ENCODE measurements at places on chromosomes 3 and 15.

- no peak for DNase-seq
Observed at GRCh38 chr3:184440151-184440550, 60.3 kb downstream of the CHRD start.

DNA sequence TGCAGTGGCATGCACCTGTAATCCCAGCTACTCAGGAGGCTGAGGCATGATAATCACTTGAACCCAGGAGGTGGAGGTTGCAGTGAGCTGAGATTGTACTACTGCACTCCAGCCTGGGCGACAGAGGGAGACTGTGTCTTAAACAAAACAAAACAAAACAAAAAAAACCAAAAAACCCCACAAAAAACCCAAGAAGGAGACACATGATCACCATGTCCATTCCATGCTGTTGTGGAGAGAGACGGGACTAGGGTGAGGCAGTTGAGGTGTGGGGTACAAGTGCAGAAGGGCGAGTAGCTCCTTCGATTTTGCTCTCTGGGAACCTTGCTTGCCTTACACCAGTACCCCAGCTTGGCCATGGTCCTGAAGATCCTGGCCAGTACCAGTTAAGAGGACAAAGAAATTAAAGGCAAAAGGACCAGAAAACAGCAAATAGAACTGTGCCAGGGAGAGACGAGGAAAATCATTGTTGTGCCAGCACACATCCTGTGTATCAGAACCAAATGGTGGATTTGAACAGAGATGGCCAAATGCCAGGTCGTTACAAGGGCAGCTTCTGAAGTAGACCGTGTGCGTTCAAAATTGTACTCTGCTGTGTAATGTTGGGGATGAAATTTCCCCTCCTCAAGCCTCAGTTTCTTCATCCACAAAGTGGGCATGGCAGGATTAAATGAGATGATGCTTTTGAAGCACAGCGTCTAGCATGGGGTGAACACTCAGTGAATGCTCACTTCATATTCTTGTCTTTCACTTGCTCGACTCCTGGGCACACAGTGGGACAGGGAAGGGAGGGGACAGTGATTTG, 42.9 kb upstream of the CTSH start:
- no peak for DNase-seq

- DNase-seq, result peak; percentile 33
Observed at GRCh38 chr3:76694063-76694462, 345.8 kb upstream of the ROBO2 start.

GRCh38 chr15:100937171-100937570, 18.0 kb downstream of the LRRK1 start:
- no peak for DNase-seq

DNA sequence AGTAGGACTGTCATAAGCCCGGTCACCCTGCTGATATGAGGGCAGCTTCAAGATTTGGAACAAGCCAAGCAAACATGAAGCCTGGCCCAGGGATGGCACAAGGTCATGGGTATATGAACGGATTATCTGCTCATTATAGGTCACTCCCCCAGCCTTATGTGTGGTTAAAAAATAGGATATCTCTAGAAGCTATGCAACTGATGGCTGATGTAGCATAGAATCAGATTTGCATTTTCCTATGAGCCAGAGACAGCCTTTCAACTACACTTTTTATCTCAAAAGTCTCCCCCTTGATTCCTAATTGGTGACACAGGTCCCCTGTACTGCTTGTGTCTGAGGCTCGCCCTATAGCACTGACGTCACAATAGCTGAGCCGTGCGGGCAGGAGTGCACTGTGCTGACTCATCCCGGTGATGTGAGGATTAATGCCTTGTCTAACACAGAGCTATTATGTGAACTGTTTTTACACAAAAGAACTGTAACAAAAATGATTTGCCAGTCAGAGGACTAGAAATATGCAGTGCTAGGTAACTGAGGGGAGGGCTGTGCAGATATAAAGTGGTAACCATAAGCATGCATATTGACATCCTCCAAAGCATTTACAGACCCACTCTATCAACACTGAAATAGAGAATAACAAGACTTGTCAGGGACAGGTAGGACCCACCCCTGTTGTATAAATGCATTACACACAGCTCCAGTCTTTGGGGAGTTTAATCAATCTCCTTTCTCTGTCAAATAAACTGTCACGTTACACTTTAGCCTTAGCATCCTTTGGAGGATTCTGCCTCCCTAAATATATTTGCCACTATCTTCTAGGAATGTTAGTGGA, 204.9 kb downstream of the TIGIT start:
- DNase-seq, result no peak

GRCh38 chr3:134333522-134334181, 40.6 kb downstream of the AMOTL2 start:
- no peak for DNase-seq

DNA sequence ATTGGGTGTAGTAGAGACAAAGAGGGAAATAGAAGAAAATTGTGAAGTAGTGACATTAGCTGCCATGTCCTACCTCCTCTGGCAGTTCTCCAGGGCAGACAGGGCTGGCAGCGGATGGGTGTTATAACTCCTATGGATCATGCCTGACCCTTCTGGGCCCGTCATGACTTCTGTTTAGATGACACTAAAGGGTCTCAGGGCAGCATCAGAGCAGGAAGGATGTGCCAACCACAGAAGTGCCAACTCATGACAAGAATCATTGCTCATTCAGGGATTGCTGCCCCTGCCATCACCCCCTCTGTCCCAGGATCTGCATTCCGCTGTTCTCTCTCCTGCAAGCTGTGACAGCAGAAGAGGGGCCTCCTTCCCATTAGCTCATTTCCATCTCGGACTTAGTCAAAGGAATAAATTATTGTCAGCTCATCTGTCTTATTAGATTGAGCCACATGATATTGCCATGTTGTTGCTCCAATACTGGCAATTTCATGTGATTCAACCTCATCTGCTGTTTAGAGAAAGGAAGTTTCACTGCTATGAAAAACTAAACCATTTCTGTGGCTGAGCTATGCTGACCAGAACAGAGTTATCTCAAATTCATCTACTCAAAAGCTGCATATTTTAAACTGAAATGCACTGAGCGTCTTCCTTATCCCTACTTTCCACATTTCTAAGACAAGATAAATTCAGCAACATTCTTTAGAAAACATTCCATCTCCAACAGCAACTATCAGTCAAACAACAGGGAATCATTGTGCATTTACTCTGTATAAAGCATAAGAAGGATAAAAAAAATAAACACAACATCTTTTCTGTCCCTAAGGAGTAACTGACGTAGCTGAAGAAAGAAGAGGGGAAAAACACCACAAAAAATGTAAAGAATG, 271.6 kb downstream of the FHIT start:
- DNase-seq, result no peak

DNA sequence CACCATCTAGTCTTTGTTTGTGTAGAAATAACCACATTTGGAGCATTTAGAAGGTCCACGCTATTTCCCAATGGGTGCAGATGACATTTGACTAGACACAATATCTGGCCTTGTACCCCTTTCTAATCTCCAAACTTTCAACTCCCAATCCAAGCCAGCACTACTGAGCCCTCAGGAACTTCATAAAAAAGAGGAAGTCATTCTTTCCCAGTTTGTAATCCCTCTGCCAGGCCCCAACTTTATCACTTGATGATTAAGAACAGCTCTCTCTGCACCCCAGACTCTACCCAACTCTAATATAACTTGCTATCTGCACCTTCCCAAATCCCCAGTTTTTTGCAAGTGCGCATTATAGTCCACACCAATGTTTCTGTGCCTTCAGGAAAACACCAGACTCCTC, 170.2 kb downstream of the KCNMB2 start:
- no peak for DNase-seq

DNA sequence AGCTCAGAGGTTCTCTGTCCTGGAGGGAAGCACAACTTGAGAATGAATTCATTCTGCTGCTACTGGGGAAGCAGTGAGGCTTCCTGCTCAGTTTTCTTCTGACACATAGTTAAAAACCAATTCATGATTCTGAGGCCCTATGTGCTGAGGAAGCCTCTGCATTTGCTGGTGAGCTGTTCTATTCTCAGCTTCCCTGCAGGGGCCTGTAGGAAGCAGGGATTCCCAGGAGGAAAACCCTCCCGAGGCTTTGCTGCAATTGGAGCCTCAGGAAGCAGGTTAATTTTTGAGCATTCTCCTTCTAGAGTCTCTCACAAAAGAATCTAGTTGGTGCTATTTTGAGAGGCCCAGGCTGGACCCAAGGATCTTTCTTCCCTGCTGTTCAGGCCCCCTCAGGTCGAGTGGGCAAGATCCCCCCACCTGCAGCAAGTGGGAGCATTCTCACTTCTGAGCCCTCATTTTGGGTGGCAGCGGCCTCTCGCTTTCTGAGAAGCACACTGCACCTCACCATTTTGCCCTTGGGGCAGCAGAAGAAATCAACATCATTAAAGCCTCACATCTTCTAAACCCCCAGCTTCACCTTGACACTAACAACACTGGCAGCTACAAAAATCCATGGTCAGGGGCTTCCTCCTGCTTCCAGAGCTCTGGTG, 197.5 kb upstream of the TSC22D2 start:
- DNase-seq, result no peak

GRCh38 chr3:186687120-186687651, 21.4 kb downstream of the HRG start:
- no peak for DNase-seq

- DNase-seq, result no peak
Observed at GRCh38 chr3:24867783-24868182, 373.1 kb upstream of the THRB start.

DNA sequence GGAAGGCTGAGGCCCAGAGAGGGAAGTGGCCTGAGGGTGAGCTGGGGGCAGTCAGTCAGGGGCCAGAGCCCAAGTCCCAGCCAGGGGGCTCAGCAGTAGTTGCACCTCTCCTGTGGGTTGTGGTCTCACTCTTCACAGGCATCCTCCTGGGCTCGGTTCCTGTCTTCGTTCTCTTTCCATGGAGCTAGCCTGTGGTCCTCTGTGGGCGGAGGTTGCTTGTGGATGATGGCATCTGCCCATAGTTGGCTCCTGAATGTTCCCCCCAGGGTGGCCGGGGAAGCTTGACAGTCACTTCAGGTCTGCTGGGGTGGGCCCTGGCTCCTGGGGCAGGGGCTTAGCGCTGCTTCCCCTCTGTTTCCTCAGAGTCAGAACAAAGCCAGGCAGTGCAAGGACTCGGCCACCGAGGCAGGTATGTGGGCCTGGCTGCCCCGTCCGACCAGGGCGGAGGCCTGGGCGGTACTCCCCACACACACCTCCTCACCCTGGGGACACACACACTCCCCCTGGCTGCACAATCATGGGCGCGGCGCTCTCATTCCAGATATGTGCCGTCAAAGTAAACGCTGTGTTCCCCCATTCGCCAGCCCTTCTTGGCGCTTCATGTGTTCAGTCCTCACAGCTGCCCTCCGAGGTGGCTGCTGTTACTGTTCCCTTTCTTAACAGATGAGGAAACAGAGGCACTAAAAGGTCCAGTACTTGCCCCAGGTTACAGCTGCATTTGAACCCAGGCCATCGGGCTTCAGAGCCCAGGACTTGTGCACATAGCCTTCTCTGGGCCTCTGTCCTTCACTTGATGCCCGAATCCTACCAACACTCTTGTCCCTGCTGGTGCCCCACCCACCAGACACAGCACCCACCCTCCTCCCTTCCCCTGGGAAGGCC, 34.5 kb downstream of the PSTPIP1 start:
- no peak for DNase-seq

DNA sequence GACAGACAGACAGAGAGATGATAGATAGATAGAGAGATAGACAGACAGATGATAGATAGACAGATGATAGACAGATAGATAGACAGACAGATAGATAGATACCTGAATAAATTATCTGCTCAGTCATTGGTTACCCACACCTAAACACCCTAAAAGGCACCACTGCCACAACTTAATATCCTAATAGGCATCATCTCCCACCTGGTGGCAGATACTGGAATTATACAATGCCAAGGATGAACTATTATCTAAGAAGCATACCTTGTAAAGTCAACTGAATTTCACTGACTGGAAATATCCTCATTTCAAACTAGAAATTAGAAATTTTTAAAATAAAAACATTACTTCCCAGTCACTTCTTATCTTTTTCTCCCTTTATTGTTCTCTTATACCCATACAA, 19.4 kb upstream of the ATP8B4 start:
- DNase-seq, result no peak

DNA sequence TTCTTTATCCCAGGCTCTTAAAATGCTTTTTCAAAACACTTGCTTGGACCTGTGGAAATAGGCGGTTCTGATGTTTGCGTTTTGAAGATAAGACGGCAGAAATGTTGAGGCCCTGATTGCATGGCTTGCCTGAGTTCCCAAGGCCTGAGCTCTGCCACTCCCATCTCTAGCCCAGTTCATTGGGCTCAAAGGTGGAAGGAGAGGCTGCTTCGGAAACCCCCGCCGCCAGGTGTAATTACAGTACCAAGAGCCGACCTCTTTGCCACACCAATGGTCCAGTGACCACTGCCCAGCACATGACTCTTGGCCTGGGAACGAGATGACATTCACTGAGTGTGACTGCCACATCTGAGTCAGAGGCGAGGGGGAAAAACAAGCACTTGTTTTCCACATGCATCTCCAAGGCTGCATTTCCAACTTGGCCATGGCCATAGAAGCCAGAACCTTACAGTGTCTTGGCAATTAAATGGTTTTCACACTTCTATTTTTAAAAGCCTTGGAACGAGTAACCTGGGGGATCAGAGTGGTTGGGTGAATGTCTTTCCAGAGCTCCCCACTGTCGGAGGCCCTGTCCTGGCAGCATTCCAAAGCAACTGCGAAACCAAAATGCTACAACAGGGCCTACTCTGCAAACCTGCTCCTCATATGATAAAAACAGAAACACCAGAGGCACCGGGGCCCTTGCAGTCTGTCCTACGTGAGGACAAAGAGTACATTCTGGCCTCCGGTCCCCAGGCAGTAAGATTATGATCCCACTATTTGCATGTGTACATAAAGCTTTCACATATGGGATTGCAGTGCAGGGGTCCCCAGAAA, 63.8 kb upstream of the CGNL1 start:
- DNase-seq, result no peak

GRCh38 chr3:101631098-101631796, 45.7 kb downstream of the ZBTB11 start:
- no peak for DNase-seq

DNA sequence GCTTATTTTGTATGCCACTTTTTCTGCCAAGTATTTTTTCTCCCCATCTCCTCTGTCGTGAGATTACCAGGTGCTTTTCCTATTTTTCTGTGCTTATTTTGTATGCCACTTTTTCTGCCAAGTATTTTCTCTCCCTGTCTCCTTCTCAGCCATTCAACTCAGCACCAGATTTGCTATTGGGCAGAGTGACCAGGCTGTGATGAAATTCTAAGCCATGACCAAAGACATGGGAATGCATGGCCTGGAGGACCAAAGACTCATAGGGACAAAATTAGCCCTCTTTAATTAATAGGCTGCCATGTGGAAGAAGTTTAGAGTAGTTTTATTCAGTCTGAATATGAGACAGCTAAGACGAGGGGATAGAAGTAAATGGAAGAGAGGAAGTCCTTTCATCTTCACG, 257.4 kb downstream of the SQOR start:
- no peak for DNase-seq

DNA sequence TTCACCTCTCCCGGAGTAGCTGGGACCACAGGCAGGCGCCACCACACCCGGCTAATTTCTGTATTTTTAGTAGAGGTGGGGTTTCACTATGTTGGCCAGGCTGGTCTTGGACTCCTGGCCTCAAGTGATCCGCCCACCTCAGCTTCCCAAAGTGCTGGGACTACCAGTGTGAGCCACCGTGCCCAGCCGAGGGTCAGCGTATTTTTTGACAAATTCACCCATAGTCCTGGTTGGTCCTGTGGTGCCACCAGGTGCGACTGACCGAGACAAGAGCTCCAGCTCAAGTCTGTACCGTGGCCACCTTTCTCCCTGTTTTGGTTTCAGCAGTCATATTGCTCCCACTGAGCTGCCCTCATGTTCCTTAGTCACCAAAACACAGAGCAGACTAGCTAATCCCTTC, 8.8 kb downstream of the SLC51A start:
- DNase-seq, result no peak

GRCh38 chr15:93348711-93349545, 259.9 kb upstream of the RGMA start:
- DNase-seq, result no peak

Data from right lung (tissue), 10 donors.